PC-3 (cell line): ENCODE measurements at places on chromosomes 16 and 17. TPM values are rescaled to one million over a fixed set of nuclear protein-coding genes. Genes with fewer than 3 reads are reported as not detected.

Gene CSH1
- not detected in 2 replicates for total RNA-seq

Gene FMNL1
- total RNA-seq, result 8.2 and 14.2 TPM in 2 replicates

Gene FBXL19
- total RNA-seq, result 36.2 and 48.5 TPM in 2 replicates

GRCh38 chr17:40553694-40554534 is 11.4 kb downstream of the CCR7 start:
- no peak for DNase-seq

DNA sequence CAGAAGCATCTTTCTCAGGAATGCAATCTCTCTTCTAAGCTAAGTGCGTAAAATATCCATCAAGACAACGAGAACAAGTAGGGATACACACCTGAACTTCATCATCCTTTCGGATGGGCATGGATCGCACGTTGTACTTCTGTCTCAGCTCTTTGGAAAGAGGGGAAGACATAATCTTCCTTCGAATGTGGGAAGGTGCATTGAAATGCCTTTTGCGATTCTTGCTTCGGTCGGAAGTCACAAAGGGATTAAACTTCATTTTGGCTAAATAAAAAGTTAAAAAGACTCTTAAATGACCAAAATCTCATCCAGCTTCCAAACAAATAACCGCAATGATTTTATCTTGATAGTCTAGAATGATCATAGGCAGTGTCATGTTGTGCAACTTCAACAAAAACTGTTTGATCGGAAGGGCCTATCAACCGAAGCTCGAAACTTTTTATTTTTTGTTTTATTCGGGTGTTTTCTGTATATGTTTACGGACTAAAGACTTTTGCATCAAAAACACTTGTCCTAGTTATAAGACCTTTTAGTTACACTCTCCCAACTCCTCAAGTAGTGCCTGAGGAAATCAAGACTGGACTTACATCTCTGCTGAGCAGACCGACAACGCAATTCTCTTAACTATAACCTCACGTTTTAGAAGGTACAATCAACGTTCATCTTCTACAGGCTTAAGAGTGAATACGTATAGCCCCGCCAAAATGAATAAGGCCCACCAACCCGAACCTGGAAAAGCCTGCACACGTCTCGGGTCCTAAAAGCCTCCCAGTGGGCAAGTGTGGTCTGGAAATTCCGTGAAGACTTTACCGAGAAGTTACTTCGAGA is 727 bp downstream of the RPL26 start:
- peak; percentile 4 for DNase-seq
